ENCODE measurements at places on chromosomes 1 and 21.

GRCh38 chr1:25679171-25679570 is 62.6 kb downstream of the MAN1C1 start:
- H3K4me1 ChIP-seq = peaks cover 2% of the 10 kb centered on the region
- no peaks in the 10 kb centered on the region for H3K36me3 ChIP-seq
- no peak overlapping the region for H3K27ac ChIP-seq

DNA sequence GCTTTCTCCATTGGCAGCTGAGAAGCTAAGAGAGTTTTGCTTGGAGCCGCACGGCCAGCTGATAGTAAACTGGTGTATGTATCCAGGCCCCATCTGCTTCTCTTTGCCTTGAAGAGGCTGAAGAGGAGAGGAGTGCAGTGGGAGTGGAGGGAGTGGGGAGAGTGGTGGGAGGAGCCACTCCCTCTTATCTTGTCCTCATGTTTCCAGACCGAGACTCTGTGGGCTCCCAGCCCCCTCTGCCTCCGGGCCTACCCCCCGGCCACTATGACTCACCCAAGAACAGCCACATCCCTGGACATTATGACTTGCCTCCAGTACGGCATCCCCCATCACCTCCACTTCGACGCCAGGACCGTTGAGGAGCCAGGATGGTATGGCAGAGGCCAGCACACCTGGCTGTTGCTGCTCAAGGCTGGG is 6.0 kb upstream of the LRRC71 start:
- no peak overlapping the region for H3K27ac ChIP-seq
- peaks cover 4% of the 10 kb centered on the region for H3K36me3 ChIP-seq
- DNase-seq = no peak
- no peaks in the 10 kb centered on the region for H3K4me1 ChIP-seq

- no peaks in the 10 kb centered on the region for H3K27me3 ChIP-seq
- DNase-seq = no peak
- H3K36me3 ChIP-seq = no peaks in the 10 kb centered on the region
These were observed 179.2 kb downstream of the ATG4C start for GRCh38 chr1:62962901-62963776.

GRCh38 chr1:82013702-82014101 is 213.0 kb downstream of the ADGRL2 start:
- H3K36me3 ChIP-seq = no peaks in the 10 kb centered on the region
- DNase-seq = no peak
- no peaks in the 10 kb centered on the region for H3K27me3 ChIP-seq
- H3K4me3 ChIP-seq = no peak overlapping the region
- no peaks in the 10 kb centered on the region for H3K4me1 ChIP-seq

DNA sequence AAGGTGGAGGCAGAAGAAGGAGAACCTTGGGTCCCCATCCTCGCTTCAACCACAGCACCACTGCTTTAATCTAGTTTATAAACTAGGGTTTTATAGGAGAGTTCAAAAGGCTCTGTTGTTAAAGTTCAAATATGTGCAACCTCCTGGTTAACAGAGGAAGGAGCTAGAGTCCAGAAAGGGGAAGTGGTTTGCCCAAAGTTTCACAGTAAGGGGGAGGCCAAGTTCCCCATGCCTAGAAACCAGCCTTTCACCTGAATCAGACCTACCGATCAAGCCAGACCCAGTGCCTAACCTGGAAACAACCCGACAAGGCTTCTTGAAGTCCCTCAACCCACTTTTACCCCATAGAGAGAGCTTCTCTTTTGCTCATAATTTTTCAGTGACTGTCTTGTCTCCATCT is 106.5 kb downstream of the PLPP3 start:
- H3K4me3 ChIP-seq = no peak overlapping the region
- DNase-seq = no peak
- no peak overlapping the region for H3K27ac ChIP-seq
- H3K27me3 ChIP-seq = no peaks in the 10 kb centered on the region
- peaks cover 11% of the 10 kb centered on the region for H3K4me1 ChIP-seq

- H3K27me3 ChIP-seq = no peaks in the 10 kb centered on the region
- peaks cover 3% of the 10 kb centered on the region for H3K4me1 ChIP-seq
- no peak overlapping the region for H3K4me3 ChIP-seq
- no peak for DNase-seq
- H3K27ac ChIP-seq = no peak overlapping the region
These were observed 110.5 kb downstream of the COLGALT2 start for GRCh38 chr1:183926983-183927382.

- H3K27me3 ChIP-seq = no peaks in the 10 kb centered on the region
- no peak for DNase-seq
- H3K27ac ChIP-seq = no peak overlapping the region
- no peak overlapping the region for H3K4me3 ChIP-seq
- H3K36me3 ChIP-seq = no peaks in the 10 kb centered on the region
These were observed 71.9 kb downstream of the GPR88 start for GRCh38 chr1:100609849-100610248.

GRCh38 chr1:74247881-74248528 is 12.8 kb downstream of the TNNI3K start:
- no peaks in the 10 kb centered on the region for H3K36me3 ChIP-seq
- DNase-seq = no peak
- H3K27me3 ChIP-seq = no peaks in the 10 kb centered on the region
- no peak overlapping the region for H3K4me3 ChIP-seq
- H3K27ac ChIP-seq = no peak overlapping the region
- no peaks in the 10 kb centered on the region for H3K4me1 ChIP-seq

DNA sequence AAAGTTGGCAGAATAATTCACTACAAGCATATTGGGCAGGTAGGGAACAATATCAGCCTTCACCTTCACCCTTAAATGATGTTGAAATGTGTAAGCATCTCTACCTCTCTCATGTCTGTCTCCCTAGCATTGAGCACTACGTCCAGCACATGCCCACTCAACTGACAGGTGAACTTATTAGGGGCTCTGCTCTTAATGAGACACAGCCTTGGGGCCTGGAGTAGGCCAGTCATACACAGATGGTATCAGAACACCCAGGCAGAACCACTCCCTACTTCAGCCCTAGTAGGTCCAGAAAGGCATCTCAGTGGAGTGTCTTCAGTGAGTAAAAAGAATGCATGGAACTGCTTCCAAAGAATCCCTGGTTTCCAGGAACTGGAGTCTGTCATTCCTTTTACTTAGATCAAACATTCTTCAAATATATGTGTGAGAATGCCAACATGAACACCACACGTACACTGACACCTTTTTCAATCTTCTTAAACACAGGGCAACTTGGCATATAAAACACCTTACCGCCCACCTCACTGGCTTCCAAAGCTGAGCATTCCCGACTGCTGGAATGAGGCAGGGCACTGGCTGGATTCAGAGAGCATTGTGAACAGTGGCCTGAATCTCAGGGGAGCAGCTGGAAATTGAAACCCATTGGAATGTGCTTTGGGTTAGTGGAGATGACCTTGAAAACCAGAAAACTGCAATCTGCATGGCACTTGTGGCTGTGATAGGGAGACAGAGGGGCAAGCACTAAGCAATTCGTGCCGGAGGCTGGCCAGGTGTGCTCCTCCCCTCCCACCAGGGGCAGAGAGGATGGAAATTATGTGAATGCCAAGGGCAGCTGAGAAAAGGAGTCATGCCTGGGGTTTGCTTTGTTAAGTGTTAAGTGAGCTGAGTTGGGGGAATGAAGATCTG is 24.2 kb upstream of the HSD3B1 start:
- no peak overlapping the region for H3K4me3 ChIP-seq
- H3K4me1 ChIP-seq = no peaks in the 10 kb centered on the region
- H3K27me3 ChIP-seq = no peaks in the 10 kb centered on the region

DNA sequence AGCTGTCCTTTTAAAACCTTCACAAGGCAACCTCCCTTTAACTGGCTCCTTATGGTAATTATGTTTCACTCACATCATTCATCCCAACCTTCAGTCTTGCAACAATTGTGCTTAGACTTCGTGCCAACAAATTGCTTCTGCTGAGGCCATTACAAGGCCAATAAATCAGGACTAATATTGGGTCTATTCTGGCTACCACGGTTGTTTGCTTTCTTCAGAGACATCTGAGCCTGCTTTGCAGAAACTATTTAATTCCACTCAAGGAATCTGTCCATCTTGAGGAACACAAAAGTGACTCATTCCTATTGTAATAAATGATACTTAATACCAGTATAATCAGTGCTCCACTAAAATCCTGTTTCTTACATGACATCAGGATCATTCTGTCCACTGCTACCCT is 2.6 kb upstream of the GSTM4 start:
- H3K36me3 ChIP-seq = no peaks in the 10 kb centered on the region
- H3K27me3 ChIP-seq = no peaks in the 10 kb centered on the region
- no peak for DNase-seq

DNA sequence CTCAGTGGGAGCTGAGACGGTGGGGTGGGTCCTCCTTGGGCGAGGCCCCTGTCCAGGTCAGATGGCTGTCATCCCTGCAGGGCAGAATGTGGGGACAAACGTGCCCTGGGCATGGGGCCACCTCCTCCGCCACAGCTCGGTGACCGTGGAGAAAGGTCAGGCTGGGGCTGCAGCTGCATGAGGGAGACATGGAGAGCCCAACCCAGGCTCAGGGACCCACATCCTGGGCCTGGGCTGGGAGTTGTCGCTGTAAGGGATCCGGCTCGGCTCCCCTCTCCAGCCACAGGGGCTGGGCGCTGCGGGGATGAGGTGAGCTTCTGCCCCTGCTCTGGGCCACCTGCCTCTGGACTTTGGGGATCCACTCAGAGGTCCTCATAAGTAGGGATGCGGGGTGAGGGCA is 518 bp upstream of the PLCH2 start:
- no peaks in the 10 kb centered on the region for H3K4me1 ChIP-seq
- H3K27ac ChIP-seq = no peak overlapping the region
- no peaks in the 10 kb centered on the region for H3K36me3 ChIP-seq
- H3K4me3 ChIP-seq = no peak overlapping the region
- no peaks in the 10 kb centered on the region for H3K27me3 ChIP-seq

DNA sequence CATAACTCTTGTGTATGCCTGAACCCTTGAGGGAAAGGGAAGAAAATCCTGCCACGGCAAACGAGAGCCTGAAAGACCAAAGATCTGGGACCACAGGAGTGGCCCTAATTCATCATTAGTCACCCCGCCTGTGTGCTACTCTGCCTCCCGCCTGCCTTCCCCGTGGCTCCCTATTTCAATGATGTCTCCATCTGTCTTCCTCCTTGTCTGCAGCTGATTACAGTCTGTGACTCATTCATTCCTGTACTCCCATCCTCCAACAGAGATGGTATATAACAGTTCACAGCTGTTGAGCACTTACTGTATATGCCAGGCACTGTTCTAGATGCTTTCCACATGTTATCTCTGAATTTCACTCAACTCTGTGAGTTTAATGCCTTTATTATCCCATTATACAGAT is 96.6 kb downstream of the SEC16B start:
- no peaks in the 10 kb centered on the region for H3K36me3 ChIP-seq
- DNase-seq = no peak
- no peak overlapping the region for H3K4me3 ChIP-seq
- H3K27ac ChIP-seq = no peak overlapping the region
- no peaks in the 10 kb centered on the region for H3K4me1 ChIP-seq
- H3K27me3 ChIP-seq = no peaks in the 10 kb centered on the region

DNA sequence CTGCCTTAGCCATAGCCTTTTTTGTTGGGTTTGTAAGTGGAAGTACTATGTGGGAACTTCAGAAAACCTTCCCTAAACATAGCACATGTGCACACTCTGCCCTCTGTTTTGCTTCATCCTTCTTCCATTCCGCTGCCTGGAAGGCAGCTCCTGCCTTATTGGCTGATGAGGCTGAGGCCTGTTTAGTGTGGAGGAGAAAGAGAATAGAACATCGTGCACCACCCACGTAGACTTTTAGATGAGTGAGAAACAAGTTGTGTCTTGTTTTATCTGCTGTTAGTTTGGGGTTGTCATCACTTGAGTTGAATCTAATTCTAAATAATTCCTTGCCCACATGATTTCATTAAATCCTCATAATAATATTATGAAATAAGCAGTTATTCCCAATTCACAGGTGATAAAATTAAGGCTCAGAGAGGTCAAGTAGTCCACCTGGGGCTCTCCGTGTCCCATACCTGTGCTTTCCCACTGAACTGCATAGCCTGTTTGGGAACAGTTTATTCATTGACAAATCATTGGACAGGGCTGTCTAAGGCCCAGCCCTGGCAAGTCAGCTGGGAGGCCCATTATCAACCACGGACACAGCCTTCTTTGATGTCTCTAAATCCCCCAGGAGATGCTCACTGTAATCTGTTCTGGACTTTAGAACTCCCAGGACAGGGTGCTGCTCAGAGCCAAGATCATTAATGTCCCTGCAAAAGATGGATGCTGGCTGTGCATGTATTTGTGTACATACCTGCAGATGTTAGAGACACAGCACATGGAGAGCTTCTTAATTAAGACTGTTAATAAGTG is 93.0 kb downstream of the ABCA4 start:
- no peaks in the 10 kb centered on the region for H3K27me3 ChIP-seq
- no peak for DNase-seq
- H3K4me3 ChIP-seq = no peak overlapping the region
- no peaks in the 10 kb centered on the region for H3K4me1 ChIP-seq
- H3K36me3 ChIP-seq = no peaks in the 10 kb centered on the region

DNA sequence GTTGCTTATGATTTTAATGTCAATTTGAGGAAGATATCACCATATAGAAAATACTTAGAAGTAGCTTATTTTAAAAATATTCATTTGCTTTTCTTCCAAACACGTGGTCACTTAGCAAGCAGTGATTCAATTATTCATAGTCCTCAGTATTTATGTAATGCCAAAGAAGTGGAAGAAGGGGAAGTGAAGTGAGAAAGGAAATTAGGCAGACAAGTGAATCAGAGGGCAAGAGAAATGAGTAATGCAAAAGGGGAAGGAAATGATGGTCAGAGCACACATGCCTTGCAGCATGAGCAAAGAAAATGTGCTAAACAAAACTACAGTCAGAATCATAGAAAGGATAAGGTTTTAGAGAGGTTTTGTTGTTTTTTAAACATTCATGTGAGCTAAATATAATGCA is 31.8 kb downstream of the SDCCAG8 start:
- peaks cover 2% of the 10 kb centered on the region for H3K36me3 ChIP-seq
- no peak overlapping the region for H3K4me3 ChIP-seq
- DNase-seq = no peak
- peaks cover 35% of the 10 kb centered on the region for H3K4me1 ChIP-seq

- no peaks in the 10 kb centered on the region for H3K4me1 ChIP-seq
- H3K27ac ChIP-seq = no peak overlapping the region
- no peak for DNase-seq
- no peaks in the 10 kb centered on the region for H3K27me3 ChIP-seq
- H3K36me3 ChIP-seq = no peaks in the 10 kb centered on the region
- no peak overlapping the region for H3K4me3 ChIP-seq
These were observed 338.1 kb downstream of the SEC16B start for GRCh38 chr1:177631770-177632169.

Data from thoracic aorta (tissue), 2 donors.